ENCODE measurements at places on chromosomes 16 and 17.
A peak's percentile ranks its signal among the peaks of the same experiment; 100 is the strongest.

DNA sequence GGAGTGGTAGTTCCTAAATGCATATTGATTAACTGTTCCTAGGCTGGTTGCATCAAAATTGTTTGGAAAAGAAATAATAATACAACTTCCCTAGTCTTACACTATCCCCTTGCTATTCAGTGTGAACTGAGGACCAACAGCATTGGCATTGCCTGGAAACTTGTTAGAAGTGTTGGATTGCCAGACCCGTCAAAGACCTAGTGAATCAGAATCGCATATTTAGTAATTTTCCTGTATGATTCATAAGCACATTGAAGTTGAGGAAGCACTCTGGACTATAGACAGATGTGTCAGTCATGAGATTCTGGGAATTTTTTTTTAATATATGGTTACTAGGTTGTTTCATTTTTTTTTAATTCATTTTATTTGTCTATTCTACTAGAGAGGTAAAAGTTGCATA lies 34.7 kb upstream of the KCNJ16 start:
- no peak for DNase-seq

DNA sequence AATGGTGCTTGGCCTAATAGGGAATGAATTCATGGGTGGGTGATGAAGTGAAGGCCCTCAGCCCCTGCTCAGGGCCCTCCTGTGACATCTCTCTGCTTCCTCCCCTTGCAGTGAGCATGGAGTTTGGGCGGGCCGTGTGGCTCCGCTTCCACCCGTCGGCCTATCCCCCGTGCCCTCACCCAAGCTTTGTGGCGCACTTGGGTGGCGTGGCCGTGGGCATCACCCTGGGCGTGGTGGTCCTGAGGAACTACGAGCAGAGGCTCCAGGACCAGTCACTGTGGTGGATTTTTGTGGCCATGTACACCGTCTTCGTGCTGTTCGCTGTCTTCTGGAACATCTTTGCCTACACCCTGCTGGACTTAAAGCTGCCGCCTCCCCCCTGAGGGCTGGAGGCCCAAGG lies 21.1 kb downstream of the C17orf75 start:
- no peak for DNase-seq

GRCh38 chr17:47009759-47010594 lies 30.9 kb upstream of the RPRML start:
- DNase-seq, result no peak

GRCh38 chr17:41624208-41625101 lies at the start of gene KRT17:
KRT17 (minus strand) TSS chr17:41624575; CDS start chr17:41624509, 66 bp downstream.
- DNase-seq, result no peak

- no peak for DNase-seq
These were observed 31.5 kb downstream of the CBFA2T3 start for GRCh38 chr16:88945473-88945872.

- peak; percentile 0 for DNase-seq
These were observed 65.0 kb downstream of the AMFR start for GRCh38 chr16:56360117-56361008.

DNA sequence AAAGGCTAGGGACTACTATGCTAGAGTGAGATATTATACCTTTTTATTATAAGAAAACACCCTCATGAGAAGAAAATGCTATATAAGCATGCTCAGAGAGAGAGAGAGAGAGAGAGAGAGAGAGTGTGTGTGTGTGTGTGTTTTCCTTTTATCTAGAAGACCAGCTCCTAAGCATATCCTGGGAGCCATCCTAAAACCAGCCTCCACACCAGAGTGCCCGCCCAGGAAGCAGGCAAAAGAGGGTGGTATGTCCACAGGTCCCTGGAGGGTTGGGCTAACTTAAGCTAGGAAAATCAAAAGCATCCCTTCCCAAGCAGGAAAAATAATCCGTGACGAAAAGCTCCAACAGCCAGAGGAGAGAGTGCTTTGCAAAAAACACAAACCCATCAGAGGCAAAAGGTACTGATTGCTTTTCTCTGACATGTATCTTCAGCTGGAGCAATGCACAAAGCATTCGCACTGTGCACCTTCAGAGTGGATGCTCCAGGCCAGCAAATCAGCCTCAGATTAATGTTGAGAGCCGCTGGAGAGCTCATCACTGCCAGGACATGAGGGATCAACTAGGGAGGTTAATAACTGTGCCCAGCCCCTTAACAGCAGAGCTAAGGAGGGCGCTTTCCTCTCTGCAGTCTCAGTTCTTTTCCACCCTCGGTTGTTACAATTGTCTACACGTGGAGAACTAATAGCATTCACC lies 125.1 kb downstream of the SLC39A11 start:
- DNase-seq, result no peak

GRCh38 chr16:22373662-22374310 lies 633 bp downstream of the CDR2 start:
- peak; percentile 45 for DNase-seq

DNA sequence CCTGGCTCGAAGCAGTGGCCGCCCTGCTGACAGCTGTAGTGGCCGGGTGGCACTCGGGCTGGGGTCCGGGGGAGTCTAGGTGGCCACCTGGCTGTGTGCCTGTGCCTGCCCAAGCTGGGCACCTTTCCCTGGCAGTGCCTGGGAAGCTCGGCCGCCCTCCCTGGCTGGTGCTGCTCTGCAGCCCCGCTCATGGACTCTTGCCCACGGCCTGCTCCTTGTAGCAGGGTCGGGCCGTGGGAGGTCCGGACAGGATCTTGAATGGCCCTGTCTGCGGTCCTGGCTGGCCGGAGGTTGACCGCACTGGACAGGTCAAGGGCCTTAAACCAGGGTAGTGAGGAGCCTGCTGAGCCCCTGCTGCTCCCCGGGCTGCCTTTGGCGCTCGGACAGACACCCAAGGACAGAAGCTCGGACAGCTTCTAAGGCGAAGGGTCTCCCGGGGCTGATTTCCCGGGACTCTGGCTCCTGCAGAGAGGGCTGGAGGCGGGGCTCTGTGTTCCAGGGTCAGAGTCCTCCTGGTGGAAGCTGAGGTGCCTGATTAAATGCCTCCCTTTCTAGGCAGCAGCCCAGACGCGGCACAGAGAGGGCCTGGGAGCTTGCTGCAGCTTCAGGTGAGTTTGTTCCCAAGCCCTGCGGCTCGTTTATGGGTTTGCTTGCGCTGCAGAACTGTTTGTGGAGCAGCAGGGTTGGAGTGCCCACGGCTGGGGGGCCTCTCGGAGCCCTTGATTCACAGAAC lies 6.0 kb downstream of the CAPN15 start:
- no peak for DNase-seq

GRCh38 chr17:50028736-50029120 lies 27.2 kb upstream of the ITGA3 start:
- no peak for DNase-seq

DNA sequence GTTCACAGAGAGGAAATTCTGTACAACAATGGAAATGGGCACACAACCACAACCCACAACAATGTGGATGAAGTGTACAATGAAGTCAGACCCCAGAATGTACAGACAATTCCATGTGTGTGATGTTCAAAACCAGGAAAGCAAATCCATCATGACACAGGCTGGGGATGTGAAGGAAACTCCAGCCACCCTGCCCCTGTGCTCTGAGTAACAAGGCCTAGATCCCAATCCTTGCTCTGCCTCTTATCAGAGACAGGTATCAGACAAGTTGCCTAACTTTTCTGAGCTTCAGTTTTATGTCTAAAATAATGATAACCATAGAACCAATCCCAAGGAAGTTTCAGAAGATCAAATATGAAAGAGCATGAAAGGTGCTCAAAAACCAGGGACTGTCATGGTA lies 1.8 kb upstream of the C16orf95 start:
- no peak for DNase-seq

GRCh38 chr17:19706791-19707727 lies 9.3 kb downstream of the SLC47A2 start:
- DNase-seq, result no peak

DNA sequence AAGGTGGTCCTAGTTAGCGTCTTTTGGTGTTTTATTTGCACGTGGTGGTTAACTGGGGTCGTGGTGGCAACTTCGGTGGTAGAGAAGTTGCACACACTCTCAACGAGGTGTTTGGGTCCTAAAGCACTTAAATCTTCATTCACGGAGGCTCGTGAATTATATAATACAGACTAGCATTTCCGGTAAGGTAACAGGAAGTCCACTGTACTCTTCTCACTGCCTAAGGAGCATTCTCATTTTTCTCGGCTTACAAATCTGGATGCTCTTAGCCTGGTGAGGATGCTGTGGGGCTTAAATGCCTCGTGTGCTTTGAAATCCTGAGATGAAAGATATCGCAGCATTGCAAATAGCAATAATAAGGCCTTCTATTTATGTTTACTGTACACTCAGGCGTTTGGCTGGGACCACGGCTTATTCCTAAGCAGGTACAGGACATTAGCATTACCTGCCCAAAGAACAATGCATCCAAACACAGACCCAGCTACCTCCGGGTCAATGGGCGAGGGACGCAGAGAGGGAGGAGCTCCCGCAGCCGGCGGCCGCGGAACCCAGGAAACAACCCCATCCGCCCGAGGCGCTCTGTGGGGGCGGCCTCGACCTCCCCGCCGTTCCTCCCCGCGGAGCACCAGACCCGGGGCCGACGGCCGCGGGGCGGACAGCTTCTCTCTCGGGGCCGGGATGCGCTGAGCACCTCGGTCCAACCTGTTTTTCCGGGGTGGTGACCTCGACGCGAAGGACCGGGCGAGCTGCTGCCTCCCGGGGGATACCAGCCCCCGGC lies 856 bp downstream of the DNAJA2 start:
- peak; percentile 55 for DNase-seq

DNA sequence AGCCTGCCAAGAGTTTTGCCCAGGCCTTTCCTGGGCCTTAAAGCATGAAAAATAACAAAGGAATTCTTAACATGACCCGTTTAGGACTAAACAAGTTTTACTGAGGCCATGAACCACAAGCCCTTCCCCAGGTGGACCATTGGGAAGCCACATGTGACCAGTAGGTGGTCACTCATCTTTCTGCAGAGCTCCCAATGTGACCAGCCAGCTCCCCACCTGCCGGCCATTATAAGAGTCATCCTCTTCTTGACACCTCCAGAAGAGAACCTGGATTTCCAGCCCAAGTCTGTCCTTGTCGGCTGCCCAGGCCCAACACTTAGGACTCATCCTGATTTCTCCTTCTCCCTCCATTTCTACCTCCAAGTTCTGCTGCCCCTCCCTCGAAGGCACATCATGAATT lies 91.7 kb upstream of the DNAH17 start:
- no peak for DNase-seq

DNA sequence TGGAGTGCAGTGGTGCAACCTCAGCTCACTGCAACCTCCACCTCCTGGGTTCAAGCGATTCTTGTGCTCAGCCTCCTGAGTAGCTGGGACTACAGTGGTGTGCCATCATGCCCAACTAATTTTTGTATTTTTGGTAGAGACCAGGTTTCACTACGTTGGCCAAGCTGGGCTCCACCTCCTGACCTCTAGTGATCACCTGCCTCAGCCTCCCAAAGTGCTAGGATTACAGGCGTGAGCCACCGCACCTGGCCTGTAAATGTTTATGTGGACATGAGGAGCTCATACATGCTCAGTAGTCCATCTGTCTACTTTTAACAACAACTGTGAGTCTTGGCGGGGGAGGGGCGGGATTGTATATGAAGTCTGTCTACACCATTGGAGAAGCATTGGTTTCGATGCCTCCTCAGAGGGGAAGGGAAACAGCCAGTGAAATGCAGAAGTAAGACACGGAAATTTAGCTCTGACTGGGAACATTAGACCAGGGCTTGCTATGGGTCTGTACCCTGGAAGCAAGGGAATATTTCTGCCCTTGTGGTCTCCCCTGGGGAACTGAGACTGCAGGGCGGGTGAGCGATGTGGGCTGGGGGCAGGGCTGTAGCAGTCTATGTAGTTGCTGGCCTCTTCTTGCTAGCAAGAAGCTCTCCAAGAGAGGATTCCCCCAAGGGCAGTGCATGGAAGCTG lies 9.3 kb downstream of the NUBP1 start:
- no peak for DNase-seq

GRCh38 chr17:56110463-56111135 lies 42.7 kb upstream of the ANKFN1 start:
- DNase-seq, result no peak

DNA sequence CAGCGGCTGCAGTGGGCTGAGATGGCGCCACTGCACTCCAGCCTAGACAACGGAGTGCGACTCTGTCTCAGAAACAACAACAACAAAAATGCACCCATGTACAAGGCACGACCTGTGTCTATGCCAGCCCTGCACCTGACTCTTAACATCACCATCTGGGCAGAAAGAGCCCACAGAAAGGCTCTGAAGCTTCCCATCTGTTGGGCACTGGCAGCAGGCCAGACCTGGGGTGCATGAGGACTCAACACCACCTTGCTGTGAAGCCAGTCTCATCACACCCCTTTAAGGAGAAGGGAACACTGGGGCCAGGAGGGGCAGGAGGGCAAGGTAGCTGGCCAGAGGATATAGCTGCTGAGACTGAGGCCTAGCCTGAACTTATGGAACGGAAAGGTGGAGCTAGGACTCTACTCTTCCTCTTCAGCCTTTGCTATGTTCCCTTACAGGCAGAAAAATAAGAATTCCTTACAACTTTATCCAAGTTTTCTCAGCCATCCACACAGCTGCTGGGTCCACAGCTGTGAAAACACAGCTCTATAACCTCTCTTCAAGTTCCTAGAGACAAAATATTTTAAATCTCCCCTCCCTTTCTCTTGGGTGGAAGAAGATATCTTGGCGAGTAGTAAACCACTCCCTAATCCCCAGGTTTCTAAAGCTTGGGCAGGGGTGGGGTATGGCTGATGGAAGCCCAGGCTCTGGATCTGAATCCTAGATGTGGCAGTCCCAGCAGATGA lies 2.8 kb downstream of the ELOB start:
- DNase-seq, result no peak

- no peak for DNase-seq
These were observed 22.2 kb upstream of the RHOT1 start for GRCh38 chr17:32120141-32120540.

GRCh38 chr17:81380666-81381518 lies 14.4 kb upstream of the BAHCC1 start:
- no peak for DNase-seq

GRCh38 chr16:27718201-27719105 lies 168.5 kb downstream of the KATNIP start:
- no peak for DNase-seq

DNA sequence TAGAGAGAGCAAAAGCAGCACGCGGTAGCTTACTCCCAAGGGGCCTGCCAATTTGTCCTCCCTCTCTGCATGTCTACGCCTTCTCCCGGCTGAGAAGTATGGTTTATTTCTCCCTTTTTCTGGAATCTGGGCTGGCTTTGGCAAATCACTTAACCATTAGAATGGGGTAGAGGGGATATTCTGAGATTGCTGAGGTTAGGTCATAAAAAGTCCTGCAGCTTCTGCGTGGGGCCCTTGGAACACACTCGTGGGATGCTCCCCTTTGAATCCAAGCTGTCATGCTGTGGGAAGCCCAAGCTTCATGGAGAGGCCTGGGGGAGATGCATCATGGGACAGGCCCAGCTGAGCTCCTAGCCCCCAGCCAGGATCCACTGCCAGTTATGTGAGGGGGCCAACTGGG lies 403.6 kb upstream of the MAF start:
- no peak for DNase-seq

- no peak for DNase-seq
These were observed 21.0 kb upstream of the NGFR start for GRCh38 chr17:49473900-49474751.

GRCh38 chr16:85778873-85779272 lies 20.5 kb downstream of the EMC8 start:
- DNase-seq, result peak; percentile 38
